Hematopoietic multipotent progenitor cell treated with erythropoietin and hydrocortisone succinate and interleukin-3 and kit ligand, for 6 days (in vitro differentiated cells): ENCODE measurements at places on chromosomes 5 and 9.

DNA sequence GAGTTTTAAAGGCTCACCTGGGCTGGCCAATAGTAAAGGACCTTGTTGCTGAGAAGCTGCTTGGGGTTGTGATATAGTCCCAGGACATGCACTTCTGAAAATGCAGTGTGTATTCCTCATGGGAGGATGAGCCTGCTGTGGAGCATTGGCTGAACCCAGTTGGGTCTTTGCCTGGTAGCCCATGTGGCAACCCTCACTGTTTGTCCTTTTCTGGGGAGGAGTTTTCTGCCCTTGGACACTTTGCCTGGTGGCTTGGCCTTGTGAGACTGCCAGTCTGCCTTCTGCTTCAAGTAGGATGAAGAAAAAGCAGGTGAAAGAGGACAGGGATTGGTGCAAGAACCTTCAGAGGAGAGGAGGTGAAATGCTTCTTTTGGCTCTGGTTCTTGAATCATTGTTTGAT is 4.0 kb downstream of the TENT4A start:
- DNase-seq, result no peak

- DNase-seq, result no peak
Measured at GRCh38 chr5:10660720-10661387, 97.0 kb downstream of the ANKRD33B start.

GRCh38 chr5:5080790-5081189 is 59.3 kb upstream of the ADAMTS16 start:
- DNase-seq, result no peak

- peak; percentile 72 for DNase-seq
Measured at GRCh38 chr9:110427497-110428104, 89.9 kb upstream of the TXNDC8 start.

DNA sequence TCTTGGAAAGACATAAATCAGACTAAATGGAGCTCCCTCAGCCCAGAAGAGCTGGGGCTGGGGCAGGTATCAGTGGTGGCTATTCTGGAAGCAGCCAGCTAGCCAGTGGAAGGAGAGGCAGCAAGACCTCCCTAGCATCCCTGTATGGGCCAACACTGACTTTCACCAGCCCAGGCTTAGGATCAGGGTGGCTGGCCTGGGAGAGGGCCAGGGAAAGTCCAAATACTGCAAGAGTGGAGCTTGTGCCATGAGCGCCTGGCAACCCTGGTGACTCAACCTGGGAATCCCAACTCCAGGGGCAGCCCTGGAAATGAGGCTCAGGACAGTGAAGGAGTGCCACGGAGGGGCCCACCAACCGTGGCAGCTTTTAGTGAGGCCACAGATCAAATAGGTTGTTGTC is 7.6 kb upstream of the IRF1 start:
- DNase-seq, result no peak

DNA sequence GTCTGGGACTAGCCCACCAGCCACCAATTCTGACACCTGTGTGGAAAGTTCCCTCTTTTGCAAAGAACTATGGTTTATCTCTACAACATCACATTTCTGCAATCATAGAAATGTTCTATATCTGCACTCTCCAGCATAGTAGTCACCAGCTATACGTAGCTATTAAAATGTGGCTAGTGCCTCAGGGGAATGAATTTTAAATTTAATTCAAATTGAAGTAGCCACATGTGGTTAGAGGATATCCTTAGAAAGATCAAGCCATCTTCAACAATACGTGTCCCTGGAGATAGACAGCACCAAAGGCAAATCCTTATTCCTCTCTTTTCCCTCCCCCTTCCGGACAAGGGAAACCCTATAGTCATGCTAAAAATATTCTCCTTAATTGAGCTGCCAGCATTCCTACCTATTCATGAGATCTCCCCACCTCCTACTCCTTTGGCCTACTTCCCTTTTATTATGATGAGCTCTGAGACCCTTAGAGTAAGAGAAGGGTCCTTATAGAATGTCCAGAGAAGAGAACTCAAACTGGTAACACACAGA is 11.1 kb downstream of the LCP2 start:
- no peak for DNase-seq

GRCh38 chr5:63249960-63250359 is 671.3 kb downstream of the LRRC70 start:
- no peak for DNase-seq

DNA sequence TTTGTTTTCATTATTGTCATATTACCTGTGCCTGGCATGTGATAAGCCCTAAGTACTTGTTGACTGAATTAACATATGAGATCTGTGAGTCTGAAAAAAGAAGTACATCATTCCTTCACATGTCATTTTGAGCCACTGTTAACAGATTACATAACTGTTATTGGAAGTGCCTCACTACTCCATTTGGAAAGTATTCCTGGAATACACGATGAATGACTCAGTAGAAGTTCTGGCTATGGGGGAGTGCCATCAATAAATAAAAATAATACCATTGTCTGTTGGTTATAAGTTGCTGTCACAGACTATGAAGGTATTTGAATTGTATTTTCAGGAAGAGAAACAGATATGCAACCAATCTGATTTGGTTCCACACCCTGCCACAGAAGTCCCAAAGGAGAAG is 12.9 kb downstream of the NIPSNAP3B start:
- no peak for DNase-seq

DNA sequence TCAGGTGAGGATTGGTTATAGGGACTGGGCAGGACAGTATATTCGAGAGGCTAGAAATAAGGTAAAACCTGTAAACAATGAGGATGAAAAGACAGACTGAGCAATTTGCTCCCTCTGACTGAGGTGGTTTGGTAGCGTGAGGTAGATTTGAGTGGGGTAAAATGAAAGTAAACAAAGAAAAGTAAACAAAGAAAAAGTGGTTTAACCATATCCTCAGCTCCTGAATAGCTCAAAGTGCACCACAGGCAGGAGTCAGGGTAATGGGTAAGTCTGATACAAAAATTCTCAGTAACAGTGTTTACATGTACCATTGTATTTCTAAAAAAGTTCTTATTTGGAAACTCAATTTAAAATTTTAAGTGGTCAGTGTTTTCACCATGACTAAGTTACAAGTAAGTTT is 203.1 kb upstream of the ARRDC3 start:
- DNase-seq, result no peak

- peak; percentile 83 for DNase-seq
Measured at GRCh38 chr5:180209137-180209581, at the start of gene RASGEF1C. Gene RASGEF1C (minus strand): TSS chr5:180209211. CDS start chr5:180138052, 71,159 bp downstream.

GRCh38 chr9:134751622-134752021 is 110.0 kb downstream of the COL5A1 start:
- DNase-seq, result no peak

DNA sequence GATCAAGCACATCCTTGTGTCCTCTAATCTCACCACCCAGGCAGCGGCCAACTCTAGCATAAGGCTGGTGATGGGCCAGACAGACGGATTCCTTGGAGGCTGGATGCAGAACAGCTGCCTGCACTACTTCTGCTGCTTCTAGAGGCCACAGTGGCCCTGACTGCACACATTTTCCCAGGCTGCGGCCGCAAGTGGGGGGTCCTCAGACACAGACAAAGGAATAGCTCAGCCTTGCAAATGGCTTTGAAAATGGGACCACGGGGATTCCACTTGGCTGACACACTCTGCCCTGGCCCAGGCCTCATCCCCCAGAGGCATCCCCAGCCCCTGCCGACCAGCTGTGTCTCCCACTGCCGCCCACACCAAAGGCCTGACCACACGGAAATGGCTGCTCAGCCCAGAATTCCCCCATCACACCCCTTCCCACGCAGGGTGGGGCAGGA is 540.8 kb downstream of the BNC2 start:
- DNase-seq, result no peak

DNA sequence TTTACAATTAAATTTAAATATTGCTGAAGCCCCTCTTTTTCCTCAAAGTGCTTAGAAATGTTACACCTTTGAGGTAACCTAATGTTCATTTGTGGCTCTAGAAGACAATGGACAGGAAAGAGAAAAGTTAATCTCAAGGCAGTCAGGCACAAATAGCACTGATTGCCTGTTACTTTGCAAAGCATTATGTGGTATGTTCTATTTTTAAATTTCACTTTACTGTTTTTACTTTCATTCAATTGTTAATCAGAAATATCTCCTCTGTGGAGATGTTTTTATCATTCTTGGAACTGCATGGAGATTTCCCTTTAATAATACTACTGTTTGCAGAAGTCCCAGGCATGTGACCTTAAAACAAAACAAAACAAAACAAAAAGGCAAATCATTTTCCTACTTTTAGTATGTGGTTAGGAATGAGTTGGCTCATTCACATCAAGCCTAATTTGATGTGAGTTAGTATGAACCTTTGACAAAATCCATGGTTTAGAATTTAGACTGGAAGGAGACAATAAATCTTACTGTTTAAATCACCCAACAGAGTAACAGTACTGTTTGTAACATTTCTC is 67.5 kb downstream of the CWC27 start:
- no peak for DNase-seq

DNA sequence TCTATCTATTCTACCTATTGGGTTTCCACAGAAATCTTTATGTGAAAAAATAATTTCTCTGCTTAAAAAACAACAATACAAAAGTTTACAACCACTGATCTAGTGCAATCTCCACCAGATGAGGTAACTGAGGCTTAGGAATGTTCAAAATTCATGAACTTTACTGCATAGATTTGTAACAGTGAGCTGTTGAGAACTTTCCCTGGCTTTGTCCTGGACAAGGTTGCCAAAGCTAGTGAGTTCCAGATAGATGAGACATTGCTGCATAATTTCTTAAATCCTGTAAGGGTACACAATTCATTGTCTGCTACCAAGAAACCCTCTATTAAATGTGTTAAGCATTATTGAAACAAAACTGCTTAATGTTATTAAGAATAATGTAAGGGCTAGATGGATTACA is 102.7 kb downstream of the OSMR start:
- no peak for DNase-seq

DNA sequence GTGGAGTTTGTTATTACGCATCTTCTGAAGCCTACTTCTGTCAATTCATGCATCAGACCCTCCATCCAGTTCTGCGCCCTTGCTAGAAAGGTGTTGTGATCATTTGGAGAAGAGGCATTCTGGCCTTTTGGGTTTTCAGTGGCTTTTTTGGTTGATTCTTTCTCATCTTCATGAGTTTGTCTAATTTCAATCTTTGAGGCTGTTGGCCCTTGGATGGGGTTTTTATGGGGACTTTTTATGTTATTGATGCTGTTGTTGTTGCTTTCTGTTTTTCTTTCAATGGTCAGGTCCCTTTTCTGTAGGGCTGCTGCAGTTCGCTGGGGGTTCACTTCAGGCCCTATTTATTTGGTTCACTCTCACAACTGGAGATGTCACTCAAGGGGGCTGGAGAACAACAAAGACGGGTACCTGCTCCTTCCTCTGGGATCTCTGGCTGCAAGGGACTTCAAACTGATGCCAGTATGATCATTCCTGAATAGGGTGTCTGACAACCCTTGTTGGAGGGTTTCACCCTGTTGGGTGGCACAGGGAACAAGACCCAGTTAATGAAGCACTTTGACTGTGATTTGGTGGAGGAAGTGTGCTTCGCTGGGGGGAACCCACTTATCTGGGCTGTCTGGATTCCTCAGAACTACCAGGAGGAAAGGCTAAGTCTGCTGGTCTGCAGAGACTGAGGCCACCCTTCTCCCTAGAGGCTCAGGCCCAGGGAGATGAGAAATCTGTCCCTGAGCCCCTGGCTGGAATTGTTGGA is 226.7 kb upstream of the PTGER4 start:
- DNase-seq, result no peak

DNA sequence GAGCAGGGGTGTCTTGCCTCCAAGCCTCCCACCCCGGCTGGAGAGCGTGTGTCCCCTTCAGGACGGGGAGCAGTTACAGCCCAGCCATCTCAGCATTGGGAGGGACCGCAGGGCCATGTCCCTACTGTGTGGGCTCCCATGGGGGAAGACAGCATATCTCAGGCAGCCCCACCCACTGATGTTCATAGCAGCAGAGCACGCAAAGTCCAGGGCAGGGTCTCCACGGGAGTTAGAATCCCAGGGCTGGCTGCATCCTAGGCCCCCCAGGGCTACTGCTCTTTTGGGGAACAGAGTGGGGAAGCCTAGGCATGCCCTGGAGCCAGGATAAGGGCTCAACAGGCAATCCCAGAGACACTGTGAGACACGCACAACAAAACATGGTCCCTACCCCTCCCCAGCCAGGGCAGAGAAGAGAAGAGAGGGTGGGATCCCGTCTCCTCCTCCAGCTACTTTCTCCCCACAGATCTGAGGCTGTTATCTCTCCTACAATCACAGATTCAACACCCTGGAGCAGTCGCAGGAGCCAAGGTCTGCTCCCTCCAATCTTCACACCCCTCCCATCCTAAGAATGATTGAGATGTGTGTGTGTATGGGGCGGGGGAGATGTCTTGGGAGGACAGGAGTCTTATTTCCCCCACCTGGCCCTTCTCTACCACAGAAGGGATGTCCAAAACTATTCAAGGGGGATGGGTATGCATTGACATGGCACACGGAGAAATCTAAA is 3.4 kb downstream of the CNTFR start:
- no peak for DNase-seq

GRCh38 chr9:38091310-38092199 is 22.5 kb upstream of the SHB start:
- DNase-seq, result no peak

- no peak for DNase-seq
Measured at GRCh38 chr9:85142496-85142911, 473.0 kb downstream of the NTRK2 start.

DNA sequence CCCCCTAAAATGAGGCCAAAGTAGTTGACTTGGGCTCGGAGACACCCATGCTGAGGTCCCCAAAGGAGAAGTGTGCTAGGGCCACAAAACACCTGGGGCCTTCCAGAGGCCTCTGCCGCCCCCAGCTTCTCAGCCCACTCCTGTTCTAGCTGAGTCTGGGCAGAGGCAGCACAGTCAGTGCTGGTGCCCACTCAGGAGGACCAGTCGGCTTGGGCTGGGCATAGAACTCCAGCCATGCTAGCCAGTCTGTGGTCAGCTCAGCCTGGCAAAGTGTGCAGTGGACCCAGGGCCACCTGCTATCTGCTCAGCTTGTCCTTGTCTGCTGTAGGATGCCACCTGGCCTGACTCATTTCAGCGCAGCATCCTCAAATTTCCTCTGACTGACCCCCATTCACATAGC is 254.6 kb downstream of the FSTL4 start:
- no peak for DNase-seq

DNA sequence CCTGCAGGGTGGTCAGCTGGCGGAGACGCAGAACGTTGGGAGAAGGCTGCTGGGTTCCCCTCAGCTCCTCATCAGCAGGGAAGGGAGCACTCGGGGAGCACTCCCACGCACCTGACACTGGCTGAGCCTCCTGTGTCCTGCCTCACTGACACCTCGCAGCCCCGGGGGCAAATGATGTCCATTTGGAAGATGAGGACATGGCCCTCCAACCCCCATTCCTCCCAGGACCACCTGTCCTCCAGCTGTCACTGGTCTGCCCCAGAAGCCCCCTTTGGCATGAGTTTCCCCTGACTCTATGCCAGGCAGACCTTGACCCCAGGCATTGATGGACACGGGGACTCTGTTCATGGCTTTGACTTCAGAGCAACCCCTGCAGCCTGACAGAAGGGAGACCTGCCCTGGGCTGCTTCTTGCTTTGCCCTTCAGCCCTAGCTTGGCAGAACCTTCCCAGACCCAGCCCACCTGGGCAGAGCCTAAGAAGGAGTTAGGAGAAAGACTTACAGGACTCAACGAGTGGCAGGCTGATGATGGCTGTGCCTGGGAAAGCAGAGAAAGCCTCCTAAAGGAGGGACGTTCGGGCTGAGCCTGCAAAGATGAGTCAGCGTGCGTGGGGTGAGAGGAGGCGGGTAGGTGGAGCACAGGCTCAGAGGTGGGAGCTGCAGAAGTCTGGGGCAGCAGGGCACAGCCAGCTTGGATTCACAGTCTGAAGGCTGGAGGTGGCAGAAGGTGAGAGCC is 90.6 kb downstream of the LMX1B start:
- peak; percentile 30 for DNase-seq
